ENCODE measurements at places on chromosomes 16 and 17.

DNA sequence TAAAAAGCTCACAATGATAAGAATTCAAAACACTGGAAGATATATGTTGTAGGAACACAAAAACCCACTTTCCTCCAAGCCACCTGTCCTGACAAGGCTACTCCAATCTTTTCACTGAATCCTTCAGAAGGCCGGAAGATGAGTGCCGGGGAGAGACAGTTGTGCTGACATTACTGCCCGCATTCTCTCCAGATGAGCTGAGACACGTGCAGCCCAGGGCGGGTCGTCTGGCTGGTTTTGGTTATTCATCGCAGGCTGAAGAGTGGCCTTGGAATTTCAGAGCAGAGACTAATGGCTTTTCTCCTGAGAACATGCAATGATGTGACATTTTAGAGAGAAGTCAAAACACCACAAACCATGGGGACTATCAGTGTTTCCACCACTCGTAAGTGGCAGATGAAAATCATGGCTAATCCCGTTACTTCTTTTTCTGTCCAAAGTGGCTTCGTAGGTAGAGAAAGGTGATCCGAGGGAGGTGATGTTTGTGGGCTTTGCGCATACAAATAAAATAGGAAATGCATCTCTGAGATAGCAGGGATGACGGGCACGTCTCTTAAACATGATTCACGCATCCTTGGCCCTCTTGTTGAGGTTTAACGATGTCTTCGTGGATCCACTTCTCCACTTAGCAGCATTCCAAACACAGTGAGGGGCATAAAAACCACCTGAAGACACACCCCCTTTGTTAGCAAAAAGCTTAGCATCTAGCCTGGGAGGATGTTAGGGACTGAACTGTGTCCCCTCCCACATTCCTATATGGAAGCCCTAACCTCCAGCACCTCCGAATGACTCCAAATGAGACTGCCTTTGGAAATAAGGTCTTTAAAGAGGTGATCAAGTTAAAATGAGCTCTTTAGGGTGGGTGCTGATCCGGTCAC is 134.0 kb downstream of the IRX3 start:
- DNase-seq = no peak

DNA sequence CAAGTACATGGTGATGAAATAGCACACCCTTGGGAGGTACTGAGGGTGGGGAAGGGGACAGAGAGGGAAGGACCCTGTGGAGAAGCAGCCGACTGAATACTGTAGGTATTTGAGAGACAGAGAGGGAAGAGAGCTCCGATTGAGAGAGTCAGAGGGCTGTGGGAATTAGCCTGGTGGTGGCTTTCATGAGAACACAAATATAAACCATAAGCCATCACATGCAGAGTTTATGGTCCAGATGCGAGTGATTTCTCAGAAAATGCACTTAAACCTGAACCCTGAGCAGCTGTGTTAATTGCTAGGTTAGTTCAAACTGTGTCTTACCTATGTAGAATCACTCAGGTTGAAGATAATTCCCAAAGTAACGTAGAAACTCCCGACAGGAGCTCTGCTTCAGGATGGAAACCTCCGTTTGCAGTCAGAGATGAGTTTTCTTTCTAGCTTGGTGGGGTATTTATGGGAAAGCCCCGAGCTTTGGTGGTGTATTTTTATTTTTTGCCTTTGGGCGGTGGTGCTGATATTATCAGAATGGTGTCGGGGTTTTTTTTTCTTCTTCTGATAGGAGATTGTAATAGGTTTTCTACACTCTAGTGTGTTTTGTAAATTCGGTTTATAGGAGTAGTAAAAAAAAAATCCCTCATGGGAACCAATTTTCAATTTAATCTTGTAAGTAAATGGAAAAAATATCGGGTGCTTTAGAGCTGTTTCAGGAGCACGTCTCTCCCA is 184.9 kb upstream of the CACNG5 start:
- no peak for DNase-seq

- DNase-seq = no peak
These were observed 10.3 kb downstream of the KCTD13 start for GRCh38 chr16:29915590-29916247.

- no peak for DNase-seq
These were observed 63.6 kb upstream of the ERCC4 start for GRCh38 chr16:13856398-13856797.

GRCh38 chr17:34199932-34200534 is 55.1 kb upstream of the CCL2 start:
- DNase-seq = peak; percentile 48

- DNase-seq = no peak
These were observed 631 bp downstream of the NLRC5 start for GRCh38 chr16:56989988-56990387.

DNA sequence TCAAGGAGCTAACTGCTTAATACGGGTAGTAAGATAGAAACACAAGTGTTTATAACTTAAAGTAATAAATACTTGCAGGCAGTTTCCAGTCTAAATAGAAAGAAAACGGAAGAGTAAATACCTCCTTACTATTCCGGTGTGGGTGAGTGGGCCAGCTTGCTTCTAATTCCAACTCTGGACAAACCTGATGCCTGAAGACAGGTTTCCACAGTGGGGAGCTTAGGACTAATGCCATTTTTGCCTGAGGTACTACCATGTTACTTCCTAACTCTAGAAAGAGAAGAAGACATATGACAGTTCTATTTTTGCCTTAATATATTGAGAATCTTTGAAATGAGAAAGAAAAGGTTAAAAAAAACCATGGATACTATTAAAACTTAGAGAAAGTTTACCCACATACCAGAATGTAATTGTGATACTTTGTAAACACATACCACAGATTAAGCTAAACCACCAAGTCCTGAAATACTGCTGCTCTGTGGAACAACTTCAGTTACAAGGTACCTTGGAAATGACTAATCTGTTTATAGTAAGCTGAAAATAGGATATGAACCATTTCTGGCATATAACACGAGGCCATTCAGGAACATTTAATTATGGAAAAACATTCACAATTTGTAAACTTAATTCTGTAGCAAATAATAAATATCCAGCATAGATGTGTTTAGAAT is 70.2 kb downstream of the ZZEF1 start:
- DNase-seq = no peak

GRCh38 chr17:78353834-78354233 is 6.0 kb downstream of the SOCS3 start:
- DNase-seq = no peak

DNA sequence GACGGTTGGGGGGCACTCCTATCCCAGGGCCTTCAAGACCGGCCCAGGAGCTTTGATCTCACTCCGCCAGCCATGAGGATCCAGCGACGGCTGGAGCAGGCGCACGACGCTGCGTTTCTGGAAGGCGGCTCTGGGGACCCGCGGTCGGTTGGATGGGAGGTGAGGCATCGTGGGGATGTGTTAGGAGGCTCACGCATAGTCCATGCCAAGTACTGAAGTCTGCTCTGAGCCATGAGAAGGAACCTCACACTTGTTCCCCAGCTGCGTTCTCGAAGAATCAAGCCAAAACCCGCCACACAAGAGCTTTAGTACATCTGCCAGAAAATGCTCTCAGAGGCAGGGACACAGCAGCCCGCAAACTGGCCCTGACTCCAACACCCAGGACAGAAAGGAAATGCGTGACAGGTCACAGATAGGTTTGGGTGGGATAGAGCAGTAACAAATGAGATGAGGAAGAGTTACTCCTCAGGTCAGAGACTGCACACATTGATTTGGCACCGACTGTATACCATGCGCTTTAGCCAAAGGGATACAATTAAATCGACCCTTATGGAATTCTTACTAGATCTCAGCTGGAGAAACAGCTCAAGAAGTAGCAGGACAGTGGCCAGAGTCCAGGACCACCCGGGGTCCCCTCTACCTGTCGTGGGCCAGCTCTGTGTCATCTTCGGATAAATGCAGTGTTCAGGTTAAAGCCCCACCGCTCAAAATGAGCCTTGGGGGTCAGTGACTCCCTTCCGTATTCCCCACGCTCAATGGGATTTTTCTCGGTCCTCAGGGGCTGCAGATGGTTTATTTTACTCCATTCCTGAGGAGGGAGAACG is 6.7 kb upstream of the GSG1L start:
- DNase-seq = no peak

DNA sequence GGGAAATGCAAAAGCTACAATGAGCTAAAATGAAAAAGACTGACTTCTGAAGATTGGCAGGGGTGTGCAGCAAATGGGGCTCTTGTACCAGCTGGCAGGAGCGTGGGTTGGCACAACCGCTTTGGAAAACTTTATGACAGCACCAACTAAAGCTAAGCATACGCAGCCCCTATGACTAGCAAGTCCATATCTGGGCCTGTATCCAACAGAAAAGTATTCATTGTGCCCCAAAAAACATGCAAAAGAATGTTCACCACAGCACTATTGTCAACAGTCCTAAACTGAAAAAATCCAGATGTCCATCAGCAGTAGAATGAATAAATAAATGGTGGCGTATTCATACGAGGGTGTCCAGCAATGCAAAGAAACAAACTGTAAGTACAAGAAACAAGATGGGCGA is 22.6 kb upstream of the ITGA3 start:
- no peak for DNase-seq

DNA sequence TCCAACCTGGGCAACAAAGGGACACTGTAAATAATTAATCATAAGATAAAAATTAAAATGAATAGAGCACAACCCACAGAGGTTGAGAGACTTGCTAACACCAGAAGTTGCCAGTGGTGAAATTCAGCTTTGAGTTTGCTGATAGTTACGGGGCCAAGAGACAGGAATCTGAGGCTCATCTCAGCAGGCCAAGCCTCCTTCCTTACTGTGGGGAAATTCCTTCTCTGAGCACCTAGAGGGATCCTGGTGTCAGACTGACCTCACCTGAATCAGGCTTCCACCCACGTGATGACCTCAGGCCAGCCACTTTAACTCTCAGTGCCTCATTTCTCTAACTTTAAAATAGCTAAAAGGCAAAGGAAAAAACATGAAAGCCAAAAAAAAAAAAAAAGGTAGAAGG is 4.7 kb downstream of the ABAT start:
- DNase-seq = no peak

GRCh38 chr17:12963505-12963904 is 54.3 kb downstream of the ELAC2 start:
- no peak for DNase-seq

DNA sequence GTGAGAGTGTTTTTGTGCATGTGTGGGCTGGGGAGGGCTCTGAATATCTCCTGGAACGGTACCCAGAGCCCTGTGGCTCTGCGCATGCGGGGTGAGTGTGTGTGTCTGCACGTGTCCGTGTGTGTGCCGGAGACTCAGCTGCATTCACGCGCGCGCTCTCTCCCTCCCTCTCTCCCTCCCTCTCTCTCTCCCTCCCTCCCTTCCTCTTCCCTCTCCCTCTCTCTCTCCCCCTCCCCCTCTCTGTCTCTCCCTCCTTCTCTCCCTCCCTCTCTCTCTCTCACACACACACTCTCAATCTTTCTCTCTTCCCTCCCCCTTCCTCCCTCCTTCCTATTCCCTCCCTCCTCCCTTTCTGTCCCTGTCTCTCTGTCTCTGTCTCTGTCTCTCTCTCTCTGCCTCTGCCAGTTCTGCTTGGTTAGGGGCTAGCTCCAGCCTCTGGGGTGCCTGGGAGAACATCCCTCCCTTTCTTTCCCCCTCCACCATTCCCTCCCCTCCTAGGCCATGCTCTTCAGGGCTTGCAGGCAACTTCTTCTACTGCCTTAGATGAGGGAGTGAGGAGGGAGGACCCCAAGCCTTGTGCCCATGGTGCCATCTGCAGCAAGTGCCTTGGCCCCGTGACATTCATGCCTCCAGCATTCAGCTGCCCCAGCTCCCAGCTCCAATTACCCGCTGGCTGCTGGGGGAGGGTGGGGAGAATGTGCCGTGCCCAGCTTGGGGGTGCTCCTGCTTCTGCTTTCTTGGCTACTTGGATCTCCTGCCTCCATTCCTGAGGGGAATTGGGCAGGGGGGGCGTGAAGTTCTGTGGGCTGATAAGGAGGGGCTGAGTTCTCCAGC is 6.4 kb downstream of the THRA start:
- peak; percentile 65 for DNase-seq

GRCh38 chr16:1662543-1662942 is 15.5 kb upstream of the JPT2 start:
- DNase-seq = no peak

GRCh38 chr17:8186787-8187516 is 3.0 kb downstream of the BORCS6 start:
- DNase-seq = peak; percentile 71

DNA sequence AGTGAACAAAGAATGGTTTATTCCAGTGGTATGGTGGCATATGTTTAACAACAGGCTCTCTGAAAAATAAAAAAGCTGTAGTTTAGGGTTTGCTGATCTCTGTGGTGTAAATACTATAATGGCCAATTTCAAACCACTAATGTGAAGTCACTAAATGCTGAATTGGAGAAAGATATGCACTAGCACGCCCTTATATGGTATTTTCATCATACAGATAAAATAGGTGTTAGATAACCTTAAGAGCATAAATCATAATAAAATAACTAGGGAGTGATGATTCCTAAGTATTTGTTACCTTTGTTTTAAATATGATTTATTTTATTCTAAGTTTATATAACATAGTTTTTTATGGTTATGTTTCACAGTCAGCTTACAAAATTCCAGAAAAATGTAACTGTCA is 17.2 kb downstream of the NLK start:
- DNase-seq = no peak

DNA sequence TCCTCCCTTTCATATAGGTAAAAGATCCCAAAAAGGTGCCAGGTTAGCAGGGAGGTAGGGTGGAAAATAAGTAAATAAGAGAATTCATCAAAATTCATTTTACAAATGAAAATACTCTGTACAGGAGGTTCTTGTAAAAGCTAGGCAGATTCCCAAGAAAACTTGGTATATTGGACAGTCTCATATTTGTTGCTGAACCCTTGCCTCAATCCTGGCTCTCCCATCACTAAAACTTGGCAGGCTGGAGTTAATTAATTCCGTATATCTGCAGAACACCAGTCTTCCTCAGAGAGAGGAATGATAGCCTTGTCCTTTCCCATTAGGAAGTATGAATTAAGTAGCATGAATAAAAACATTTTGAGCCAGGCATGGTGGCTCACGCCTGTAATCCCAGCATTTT is 66.2 kb upstream of the MTMR4 start:
- DNase-seq = no peak

GRCh38 chr17:75086496-75087181 is 1.1 kb upstream of the SLC16A5 start:
- DNase-seq = no peak

DNA sequence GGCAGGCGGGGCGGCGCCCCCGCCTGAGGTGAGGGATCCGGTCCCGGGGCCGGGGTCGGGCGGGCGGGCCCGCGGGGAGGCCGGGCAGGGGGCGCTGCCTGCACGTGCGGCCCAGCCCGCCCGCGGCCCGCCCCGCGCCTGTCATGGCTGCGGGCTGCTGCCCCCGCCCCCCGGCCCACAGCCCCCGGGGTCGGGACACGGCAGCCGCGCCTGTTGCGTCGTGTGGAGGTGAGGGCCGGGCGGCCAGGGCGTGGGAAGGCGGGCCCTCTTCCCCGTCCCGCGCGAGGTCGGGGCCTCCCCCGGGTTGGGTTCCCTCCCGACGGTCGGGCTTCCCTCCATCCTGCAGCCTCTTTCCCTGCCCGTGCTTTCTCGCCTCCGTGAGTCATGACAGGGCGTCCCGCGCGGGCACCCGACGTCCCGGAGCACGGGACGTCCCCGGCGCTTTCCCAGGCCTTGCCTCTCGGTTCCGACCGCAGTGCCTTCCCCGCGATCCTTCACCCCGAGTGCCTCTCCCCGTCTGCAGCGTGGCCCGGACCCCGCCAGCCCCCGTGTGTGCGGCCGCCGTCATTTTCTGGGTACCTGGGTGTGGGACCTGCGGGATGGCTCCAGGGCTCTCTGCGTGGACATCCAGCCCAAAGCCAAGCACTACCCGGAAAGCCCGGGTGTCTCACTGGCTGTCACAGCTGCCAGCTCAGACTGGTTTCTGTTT is 76.7 kb downstream of the CHD9 start:
- DNase-seq = peak; percentile 14
